ENCODE measurements at places on chromosomes 6 and 20.

DNA sequence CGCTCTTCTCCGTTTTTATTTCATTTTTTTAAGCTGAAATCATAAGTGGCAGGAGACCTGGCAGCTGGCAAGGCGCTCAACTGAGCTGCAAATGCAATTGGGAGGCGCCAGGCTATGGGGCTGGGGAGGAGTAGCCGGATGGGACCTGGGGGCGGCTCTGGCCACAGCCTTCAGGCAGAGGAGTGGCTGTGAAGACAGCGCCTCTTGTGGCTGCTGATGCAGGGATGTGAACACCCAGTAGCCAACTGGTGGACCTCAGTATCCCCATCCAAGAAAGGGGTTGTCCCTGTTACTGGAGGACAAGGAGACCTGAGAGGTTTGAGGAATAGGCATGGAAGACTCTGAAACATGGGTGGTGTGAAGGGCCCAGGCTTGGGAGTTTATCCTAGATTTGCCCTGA is 12.6 kb downstream of the KCNK17 start:
- no peak for DNase-seq

- no peak for DNase-seq
Observed at GRCh38 chr6:71114986-71115385, 158.1 kb upstream of the B3GAT2 start.

- DNase-seq, result no peak
Observed at GRCh38 chr6:132070356-132070755, 119.2 kb upstream of the CCN2 start.

GRCh38 chr6:1615853-1616420 is 6.2 kb downstream of the FOXC1 start:
- DNase-seq, result no peak

DNA sequence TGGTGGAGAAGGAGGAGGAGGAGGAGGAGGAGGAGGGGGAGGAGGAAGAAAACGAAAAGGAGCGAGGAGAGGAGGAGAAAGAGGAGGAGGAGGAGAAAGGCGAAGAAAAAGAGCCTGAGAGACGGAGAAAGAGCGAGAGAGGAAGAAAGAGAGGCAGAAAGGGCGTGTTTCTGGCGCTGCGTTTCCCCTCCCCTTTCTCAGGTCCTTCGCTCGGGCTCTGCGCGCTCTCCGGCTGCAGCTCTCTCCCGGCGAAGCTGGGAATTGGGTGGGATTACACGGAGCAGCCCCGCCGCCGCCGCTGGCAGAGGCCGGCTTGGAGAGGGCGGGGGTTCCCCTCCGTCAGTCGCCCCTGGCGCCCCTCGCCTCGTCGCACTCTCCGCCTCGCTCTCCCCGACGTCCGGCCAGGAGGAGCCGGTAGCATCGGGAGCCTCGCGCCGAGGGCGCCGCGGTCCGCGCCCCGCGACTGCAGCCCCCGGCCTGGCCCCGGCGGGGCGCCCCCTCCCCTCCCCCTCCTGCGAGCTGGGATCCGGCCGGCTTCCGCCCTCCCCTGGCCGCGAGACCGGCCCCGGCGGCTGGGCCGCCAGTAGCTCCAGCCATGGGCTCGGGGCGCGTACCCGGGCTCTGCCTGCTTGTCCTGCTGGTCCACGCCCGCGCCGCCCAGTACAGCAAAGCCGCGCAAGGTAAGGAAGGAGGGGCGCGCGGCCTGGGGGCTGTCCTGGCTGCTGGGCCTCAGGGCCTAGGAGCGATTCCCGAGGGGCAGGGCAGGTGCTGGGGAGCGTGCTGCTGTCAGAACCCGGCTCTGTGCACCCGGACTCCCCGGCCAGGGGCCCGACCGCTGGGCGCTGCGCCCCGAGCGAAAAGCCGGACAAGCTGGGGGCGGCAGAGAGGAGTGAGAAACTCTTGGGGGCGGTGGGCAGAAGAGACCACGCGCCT is at the start of gene SCUBE3:
SCUBE3 (plus strand) TSS at position 133 of the 933 bp plus-strand sequence; CDS start at position 596, 463 bp downstream.
- no peak for DNase-seq

- DNase-seq, result no peak
Observed at GRCh38 chr6:34538581-34538980, 17.5 kb downstream of the SPDEF start.

- no peak for DNase-seq
Observed at GRCh38 chr20:63241272-63241671, 5.6 kb downstream of the BIRC7 start.

- DNase-seq, result no peak
Observed at GRCh38 chr6:45969026-45969425, 46.6 kb downstream of the CLIC5 start.

DNA sequence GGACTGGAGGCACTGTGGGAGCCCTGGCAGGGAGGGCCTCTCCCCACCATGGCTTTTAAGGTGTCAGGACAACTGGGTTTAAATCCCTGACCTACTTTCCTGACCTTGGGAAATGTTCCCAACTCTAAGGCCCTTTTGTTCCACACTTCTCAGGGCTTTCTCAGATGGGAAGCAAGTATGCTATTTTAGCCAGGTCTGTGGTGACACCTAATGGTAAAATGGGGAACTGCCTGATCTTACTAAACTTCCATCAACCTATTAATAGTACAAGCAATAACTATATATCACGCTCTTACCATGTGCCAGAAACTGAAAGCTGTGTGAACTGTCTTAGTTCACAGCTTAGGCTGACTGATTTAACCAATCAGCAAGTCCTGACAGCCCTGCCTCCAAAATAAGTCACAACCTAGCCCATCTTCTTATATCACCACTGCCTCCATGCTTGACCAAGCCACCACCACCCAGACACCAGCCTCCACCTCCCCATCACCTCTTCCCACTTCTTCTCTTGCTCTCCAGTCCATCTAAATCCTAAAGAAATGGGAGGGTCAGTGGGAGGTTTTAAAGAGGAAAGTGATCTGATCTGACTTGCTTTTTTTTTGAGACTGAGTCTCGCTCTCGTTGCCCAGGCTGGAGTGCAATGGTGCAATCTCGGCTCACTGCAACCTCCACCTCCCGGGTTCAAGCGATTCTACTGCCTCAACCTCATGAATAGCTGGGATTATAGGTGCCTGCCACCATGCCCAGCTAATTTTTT is 6.9 kb upstream of the BLCAP start:
- no peak for DNase-seq

- DNase-seq, result no peak
Observed at GRCh38 chr6:34051331-34051919, 94.5 kb downstream of the GRM4 start.
